ENCODE measurements at places on chromosomes 1 and 21. TPM values are rescaled to one million over a fixed set of nuclear protein-coding genes. Genes with fewer than 3 reads are reported as not detected.

DNA sequence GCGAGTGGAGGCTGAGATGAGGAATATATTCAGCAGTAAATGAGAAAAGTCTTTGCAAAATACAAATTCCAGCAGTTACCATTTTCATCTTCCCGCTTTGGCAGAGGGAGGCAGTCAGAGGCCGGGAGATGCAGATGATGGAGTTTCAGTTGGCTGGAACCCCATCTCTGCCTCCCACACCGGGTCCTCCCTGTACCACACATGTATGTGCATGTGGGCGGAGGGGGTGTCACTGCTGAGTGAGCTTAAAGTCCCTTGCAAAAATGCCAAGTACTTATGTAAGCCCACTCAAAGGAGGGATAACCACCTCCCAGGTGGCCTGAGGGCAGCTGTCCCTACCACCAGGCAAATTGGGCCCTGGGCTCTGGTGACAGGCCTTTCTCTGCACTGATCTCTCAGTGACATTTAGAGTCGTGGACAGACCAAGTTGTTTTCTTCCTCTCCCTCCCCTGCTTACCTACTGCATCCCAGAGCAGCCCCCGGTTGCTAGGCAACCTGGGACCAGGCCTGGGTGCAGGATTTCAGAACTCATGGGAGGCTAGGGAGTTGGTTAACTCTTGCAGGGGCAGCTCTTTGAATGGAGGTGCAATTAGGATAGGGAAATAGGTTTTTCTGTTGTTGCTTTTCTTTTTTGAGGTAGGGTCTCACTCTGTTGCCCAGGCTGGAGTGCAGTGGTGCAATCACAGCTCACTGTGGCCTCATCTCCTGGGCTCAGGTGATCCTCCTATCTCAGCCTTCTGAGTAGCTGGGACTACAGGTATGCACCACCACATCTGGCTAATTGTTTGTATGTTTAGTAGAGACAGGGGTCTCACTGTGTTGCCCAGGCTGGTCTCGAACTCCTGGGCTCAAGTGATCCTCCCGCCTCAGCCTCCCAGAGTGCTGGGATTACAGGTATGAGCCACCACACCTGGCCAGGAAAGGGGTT lies 17.1 kb upstream of the UBXN10 start:
- no peak for DNase-seq

- no peak for DNase-seq
Observed at GRCh38 chr1:18569811-18570545, 60.7 kb upstream of the PAX7 start.

DNA sequence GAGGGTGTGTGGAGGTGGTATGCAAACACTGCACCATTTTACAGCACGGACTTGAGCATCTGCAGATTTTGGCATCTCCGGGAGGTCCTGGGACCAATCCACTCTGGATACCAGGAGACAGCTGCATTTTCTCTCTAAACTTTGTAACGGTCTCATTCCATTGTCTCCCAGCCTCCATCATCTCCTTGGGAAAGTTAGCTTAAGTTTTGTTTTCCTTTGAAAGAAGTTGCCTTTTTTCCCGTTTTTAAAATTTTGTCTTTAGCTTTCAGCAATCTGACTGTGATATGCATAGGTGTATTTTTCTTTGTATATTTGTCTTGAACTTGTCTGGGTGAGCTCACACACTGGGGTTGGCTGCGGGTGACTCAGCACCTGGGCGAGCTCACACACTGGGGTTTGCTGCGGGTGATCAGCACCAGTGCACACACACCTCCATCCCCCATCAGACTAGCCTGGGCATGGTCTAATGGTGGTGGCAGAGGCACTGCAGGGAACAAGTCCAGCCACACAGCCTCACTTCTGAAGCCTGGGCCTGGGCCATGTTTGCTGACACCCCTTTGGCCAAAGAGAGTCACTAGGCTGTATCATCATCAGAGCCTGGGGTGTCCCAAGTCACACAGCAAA lies 32.1 kb upstream of the COL18A1 start:
- DNase-seq = peak; percentile 78

GRCh38 chr1:156069490-156070455 lies 8.8 kb downstream of the RAB25 start:
- no peak for DNase-seq

DNA sequence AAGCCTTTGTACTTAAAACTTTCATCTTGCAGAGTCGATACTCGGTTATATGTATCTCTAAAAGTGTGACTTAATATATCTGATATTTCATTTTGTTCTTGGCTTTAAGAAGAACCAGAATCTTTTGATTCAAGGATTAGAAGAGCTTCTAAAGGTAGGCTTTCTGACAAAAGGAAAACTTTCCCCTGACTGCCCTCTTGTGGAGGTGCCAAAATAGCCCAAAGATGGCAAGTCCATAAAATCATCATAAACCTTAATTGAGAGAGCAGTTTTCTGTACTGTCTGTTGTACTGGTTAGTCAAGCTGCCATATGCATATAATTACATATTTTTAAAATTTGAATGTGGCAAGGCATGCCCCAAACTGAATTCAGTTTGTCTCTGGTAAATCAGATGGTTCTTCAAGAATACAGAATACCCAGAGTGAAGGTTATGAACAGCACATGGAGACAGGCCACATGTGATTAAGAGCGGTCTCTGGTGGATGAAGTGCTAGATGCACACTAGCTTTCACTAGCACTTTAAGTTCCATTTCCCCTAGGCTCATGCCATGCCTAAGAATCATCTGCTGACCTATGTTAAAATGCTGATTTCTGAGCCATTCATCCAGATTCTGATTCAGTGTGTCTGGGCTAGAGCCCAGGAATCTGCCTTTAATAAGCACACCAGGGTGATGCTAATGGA lies 27.7 kb upstream of the ELAVL4 start:
- no peak for DNase-seq

- no peak for DNase-seq
Observed at GRCh38 chr1:247112479-247112781, 8.3 kb upstream of the ZNF669 start.

FMOD gene
- 0.54 TPM for total RNA-seq

KCNK2 gene
- total RNA-seq = 0.31 TPM

GRCh38 chr1:82775406-82776000 lies 974.8 kb downstream of the ADGRL2 start:
- DNase-seq = peak; percentile 35

ANKRD45 gene
- total RNA-seq = 0.42 TPM

DNA sequence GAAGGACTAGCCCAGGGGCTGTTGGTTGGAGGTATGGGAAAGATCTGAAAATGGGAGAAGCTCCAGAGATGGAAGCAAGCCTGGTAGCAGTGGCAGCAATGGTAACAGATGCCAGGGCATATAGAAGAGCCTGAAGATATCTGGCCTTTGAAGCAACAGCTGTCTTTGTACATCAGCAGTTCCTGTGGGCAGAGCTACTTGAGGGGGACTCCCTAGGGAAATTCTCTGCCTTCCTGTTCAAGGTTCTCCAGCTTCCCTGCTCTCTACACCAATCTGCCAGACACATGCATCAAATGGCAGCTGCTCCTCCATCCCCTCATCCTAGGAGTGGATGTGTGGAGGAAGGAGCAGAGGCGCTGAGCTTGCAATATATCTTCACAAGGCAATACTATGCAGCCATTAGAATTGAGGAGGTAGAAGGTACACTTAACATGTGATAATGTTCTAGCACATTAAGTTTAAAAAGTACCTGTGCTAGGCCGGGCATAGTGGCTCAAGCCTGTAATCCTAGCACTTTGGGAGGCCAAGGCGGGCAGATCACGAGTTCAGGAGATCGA lies 2.2 kb downstream of the TMEM35B start:
- no peak for DNase-seq

GRCh38 chr1:161824618-161825017 lies 58.5 kb downstream of the ATF6 start:
- no peak for DNase-seq

Measured in foreskin keratinocyte (primary cell).